HuH-7.5 (cell line): ENCODE measurements at places on chromosomes 7 and 10.

- no peak for DNase-seq
Observed at GRCh38 chr10:5892007-5892406, 2.0 kb downstream of the FBH1 start.

DNA sequence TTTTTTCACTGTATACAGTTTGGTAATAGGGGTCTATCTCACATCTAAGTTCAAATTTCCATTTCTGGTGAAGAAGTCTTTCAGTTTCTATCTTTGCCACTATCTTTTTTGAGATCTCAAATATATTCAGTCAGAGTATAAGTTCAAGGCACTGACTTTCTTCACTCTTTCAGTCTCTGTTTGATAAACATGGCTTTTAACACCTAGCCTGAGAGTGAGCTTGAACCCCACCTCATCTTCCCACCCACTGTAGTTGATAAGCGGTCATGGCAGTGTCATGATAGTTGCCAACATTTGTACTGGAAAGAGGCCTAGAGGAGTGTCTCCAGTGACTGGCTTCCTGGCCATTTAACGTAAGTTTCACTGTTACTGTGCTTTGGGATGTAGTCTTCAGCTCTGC is 41.2 kb upstream of the AGR3 start:
- no peak for DNase-seq

DNA sequence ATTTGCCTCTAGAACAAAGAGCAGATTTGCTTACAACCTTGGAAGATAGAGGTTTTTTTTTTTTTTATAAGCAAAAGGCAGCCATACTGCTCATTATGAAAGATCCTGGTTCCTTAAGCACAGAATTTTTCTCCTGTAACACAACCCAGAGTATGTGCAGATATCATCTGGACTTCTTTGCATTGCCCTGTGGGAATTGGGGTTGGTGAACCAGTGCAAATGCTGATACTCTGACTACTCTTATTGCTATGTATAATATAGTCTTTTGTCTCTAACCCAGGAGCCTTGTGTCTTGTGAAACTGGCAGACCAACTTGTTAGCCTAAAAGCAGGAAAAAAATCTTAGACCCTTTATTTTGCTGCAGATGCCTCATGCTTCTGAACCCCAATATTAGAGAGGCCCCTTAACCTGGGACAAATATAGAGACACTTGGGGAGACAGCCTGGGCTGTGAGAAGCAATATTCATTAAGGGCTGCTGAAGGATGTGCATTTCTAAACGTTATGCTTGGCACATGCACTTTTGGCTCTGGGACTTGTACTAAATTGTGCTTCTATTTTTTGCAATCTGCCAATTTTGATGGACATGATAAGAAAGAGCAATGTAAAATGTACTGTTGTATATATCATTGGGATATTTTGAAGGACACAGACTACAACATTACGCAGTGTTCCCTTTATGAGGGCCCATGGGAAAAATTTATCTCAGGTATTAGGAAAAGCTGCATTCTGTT is 78.9 kb downstream of the ANLN start:
- DNase-seq, result no peak

DNA sequence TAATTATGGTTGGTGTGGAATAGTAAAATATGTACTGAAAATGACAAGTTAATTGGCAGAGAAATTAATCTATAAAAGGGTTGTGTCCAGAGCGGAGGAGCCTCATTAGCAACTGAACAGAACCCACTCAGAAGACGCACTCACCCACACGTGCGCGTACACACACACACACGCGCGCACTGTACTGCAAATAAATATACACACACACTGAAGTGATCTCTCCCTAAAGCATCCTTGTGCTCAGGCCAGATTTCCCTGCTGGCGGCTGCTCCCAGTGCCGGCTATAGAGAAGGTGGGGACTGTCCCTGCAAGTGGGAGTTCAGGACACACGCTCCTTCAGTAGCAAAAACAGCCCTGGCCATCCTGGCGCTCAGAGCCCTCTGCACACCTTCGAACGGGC is 85.2 kb downstream of the CHST15 start:
- DNase-seq, result no peak

DNA sequence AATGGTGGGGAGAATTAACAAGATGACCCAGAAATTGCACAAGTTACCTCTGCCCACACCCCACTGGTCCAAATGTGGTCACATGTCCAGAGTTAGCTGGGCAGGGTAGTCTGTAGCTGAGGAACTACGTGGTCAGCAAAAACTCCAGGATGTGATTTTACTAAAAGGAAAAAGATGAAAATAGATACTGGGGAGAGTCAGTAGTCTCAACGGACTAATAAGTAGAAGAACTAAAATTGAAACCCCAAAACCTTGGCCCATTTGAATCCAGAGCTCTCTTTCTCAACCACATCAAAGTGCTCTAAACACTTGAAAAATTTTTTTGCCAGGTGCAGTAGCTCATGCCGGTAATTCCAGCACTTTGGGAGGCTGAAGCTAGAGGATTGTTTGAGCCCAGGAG is 146.3 kb downstream of the SKIDA1 start:
- no peak for DNase-seq

- DNase-seq, result no peak
Observed at GRCh38 chr7:17339139-17339538, 40.7 kb downstream of the AHR start.

- no peak for DNase-seq
Observed at GRCh38 chr10:47022311-47023131, 111.3 kb downstream of the PTPN20 start.

- no peak for DNase-seq
Observed at GRCh38 chr10:69969977-69970376, 82.7 kb upstream of the MACROH2A2 start.

GRCh38 chr10:133258818-133259601 is 17.7 kb downstream of the ADAM8 start:
- no peak for DNase-seq

GRCh38 chr10:44914891-44915290 is 3.8 kb downstream of the TMEM72 start:
- no peak for DNase-seq

GRCh38 chr7:102223184-102223583 is 63.5 kb upstream of the SH2B2 start:
- DNase-seq, result no peak

GRCh38 chr10:132094581-132095234 is 29.0 kb downstream of the JAKMIP3 start:
- no peak for DNase-seq

DNA sequence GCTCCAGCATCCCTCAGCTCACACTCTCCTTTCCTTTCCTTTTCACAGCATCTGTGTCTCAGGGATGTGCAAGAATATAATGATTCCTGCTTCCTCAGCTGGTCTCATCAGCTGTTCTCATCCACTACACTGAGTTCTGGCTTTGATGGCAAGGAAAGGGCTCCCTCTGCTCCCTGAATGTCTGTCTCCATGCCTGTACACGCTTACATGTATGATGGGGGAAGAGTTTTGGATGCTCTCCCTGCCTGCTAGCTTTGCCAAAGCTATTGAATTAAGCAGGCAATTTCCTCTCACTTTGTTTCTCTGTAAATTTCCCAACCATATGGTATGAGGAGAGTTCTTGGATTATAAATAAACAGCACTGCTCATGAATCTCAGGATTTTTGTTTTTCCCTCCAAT is 254.5 kb downstream of the SORCS3 start:
- no peak for DNase-seq

DNA sequence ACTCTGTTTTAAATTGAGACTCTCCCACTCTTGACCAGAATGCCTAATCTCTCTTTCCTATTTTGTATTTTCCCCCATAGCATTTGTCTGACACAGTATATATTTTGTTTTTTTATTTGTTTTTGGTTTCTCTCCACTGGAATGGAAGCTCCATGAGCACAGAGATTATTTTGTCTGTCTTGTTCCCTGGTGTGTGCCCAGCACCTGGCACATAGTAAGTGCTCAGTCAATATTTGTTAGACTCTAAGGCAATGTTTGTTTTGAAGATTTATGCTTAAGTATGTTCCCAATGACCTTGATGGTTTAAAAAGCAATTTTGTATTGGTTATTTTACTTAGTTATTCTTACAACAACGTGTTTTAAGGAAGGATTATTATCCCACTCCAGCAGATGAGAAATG is 201.8 kb downstream of the DYNC1I1 start:
- no peak for DNase-seq
